Urothelium cell line (cell line): ENCODE measurements at places on chromosomes 12 and 14.

GRCh38 chr12:118358612-118359540, 13.8 kb downstream of the TAOK3 start:
- DNase-seq: no peak

DNA sequence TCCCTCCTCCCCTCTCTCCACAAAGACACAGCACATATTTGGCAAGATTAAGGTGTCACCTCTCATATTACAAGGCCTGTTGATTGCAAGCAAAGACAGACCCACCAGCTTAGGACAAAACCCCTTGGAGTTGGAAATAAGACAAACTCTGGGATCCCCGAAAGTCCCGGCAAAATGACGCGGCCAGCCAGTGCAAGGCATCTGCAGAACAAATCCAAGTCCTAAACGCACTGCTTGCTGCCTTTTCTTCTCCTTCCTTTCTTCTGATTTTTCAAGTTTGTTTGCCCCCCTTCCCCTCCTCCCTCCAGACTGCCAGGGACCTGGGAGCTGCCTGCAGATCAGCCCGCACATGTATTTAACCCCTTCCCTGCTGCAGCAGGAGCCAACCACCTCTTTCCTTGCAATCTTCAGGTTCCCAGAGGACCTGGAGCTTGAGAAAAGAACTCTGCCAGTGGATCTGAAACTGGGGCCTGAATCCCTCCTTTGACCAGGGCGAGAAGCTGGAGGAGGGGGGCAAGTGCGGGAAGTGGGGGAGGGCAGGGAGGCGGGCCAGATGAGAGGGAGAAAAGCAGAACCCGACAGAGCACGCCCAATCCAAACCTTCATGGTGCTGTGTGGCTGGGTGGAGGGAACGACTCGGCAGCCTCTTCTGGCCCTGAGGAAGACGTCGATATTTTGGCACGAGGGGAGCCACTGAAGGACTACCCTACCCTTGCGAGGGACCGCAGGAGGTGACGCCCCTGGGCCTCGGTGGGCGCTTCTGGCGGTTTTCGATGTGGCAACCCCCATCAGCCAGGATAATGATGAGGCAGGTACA, 2.0 kb upstream of the NTF3 start:
- no peak for DNase-seq

DNA sequence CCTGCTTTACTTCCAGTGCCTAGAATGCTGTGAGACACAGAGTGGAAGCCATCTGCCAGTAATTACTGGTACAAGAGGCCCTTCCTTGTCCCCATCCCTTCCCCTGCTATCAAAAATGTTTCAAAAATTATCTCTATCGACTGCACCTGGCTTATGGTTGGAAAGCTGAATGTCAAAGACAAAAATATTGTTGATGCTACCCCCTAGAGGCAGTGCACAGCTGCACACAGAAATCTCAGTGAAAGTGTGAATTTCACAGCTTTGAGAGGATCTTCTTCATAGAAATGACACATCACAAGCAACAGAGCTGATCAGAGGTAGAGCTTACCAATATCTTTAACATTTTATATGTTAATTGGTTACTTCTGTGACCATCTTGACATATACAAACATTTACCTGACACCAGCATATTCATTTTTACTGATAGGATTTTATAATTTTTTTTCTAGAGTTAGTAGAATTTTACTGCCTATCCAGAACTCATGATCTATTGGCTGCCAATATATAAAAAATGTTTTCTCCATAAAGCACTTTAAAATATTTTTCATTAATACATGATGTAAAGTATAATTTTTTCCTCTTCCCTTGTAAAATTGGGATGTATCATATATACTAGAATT, 138.0 kb downstream of the AACS start:
- DNase-seq: no peak

- DNase-seq: no peak
Observed at GRCh38 chr12:39199351-39199750, 243.6 kb downstream of the KIF21A start.

- no peak for DNase-seq
Observed at GRCh38 chr12:6214633-6215032, 14.4 kb downstream of the CD9 start.

GRCh38 chr12:71890475-71890874, 48.2 kb upstream of the TPH2 start:
- no peak for DNase-seq

DNA sequence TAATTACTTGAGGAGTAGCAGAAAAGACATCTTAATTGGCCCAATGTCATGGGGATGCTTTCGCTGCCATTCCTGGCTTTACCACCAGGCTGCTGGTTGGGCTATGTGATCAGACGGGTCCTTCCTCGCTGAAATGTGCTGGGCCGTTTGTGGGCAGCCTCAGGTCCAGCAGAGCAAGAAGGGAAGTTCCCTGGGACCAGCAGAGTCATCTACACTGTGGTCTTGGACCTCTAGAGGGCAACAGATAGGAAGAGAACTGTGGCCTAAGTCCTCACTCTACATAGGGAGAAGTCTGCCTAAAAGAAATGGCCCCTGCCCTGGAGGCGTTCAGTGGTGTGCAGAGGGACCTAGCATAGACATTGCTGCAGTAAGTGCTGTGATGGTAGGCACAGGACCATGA, 10.9 kb downstream of the EVL start:
- no peak for DNase-seq

GRCh38 chr12:102120886-102121285, 903 bp downstream of the PARPBP start:
- DNase-seq: peak; percentile 2

DNA sequence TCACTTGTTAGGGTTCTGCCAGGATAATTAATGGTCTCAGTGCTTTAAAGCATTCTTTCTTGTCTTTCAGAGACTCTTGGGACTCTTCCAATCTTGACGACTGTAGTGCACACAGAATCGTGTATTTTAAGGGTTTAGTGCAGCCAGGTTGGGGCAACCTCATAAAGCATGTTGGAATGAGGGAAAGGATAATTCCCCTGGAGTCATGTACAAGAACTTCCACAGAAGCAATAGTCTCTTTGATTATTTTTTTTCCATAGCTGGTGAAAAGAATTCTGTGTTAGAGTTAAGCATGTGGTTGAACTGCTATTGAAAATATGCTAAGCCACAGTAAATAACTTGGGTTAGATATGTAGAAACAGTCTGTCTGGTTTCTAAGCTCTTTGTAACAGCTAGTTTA, 246.8 kb upstream of the DAAM1 start:
- no peak for DNase-seq

GRCh38 chr14:101476258-101476915, 84.9 kb upstream of the DIO3 start:
- DNase-seq: no peak

DNA sequence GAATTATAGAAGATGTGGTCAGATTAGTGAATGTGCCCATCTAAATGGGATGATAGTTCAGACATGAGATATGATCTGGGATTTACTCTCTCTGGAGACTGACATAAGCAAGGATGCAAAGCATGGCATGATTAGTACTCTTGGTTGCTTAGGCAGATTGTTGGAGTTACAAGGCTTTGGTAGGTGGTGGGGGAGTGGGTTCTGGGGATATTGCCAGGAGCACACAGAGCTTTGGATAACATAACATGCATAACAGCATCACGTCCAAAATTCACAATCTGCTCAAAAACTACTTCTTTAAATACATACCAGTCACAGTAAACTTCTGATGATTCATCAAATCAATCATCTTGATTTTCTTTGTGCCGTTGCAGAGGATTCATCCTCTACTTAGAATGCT, 287.4 kb downstream of the ACSS3 start:
- DNase-seq: no peak

DNA sequence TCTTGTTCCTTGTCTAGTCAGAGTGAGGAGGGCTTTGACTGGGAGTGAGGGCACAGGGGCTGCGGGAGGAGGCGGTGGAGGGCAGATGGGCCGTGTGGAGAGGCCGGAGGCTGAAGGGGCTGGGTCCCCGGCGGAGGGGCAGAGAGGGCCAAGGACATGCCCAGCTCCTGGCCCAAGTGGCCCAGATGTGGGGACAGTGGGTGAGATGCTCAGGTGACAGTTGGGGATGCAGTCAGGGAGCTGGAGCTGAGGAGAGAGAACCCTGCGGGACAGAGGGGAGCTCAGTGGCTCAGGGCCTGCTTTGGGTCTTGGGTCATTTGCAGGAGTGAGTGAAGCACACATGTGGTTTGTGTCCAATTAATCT, 26.5 kb upstream of the PLD4 start:
- no peak for DNase-seq

DNA sequence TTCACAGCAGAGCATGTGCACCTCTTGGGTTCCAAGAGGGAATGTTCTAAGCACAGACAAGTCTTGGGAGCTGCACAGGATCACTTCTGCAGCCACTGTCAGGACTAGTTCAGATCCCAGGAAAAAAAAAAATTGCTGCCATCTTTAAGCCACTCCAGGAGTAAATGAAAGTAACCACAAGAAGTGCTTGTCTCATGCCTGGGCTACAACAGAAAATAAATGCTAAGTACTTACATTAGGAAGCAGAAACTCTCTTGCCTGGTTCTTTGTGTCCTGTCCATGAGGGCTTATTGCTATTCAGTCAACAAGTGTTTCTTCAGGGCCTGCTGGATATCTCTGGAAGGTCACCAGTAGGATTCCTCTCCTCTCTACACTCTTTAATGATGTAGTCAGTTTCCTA, 176.1 kb downstream of the KTN1 start:
- no peak for DNase-seq

DNA sequence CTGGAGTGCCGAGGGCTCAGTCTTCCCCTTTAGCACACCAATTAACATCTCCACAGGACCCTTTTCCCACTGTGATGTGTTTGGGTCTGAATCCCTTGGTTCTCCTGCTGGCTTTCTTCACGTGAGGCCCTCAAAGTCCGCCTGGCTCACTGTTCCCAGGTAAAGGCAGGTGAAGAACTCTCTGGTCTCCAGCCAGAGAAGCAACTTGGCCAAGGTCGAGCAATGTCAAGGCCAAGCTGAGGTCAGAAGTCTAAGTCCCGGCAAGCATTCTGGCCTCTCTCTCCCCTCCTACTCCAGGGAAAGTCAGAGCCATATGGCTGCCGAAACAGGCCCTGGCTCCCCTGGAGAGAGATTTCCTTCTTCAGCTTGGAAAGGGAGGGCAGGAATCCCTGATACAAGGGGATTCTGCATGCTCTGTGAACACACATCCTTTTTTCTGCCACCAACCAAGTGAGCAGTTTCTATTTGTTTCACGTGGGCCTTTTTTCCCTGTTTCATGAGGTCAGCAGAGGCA, 61.4 kb upstream of the ESRRB start:
- DNase-seq: no peak

DNA sequence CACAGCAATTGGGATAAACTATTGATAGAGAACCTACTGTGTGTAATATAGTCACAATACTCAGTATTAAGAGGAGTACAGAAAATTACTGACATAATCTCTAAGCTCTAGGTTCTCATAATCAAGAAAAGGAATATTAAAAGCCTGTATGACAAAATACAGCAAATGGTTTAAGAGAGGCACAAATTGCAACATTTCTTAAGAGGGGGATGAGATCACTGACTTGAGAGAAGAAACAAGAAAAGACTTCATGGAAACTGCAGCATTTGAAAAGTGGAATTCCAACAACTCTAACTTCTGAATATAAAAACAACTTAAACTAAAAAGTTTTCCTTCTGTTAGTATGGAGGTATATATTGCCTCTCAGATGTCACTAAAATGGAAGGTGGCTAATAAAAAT, 89.7 kb downstream of the NUMB start:
- DNase-seq: no peak

- no peak for DNase-seq
Observed at GRCh38 chr12:24228371-24228770, 278.9 kb upstream of the SOX5 start.

DNA sequence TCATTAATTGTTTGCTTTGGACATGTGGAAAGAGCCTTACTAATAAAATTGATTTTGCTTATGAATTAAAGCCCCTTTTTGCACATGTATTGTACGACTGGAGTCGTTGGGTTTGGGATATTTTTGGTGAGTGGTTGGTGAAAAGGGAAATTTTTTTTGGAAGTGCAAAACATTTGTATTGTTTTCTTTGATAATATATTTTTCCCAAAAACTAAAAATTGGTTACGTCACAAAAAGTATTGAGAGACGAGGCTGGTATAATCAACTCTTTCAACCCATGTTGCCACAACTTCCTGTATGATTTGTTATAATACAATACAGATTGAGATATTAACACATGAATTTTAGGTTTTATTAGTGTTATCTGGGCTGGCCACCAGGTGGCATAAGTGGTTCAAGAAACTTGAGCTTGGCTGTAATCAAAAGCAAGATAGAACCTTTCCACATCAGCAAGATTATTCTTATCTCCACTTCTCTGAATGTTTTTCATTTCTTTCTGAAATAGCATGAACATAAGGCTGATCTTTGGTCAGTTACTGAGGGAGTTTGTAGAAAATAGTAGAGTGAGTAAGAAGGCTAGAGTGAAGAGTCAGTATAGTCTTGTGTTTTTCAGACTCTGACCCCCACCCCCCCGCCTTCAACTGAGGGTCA, 8.7 kb downstream of the NGDN start:
- peak; percentile 30 for DNase-seq

DNA sequence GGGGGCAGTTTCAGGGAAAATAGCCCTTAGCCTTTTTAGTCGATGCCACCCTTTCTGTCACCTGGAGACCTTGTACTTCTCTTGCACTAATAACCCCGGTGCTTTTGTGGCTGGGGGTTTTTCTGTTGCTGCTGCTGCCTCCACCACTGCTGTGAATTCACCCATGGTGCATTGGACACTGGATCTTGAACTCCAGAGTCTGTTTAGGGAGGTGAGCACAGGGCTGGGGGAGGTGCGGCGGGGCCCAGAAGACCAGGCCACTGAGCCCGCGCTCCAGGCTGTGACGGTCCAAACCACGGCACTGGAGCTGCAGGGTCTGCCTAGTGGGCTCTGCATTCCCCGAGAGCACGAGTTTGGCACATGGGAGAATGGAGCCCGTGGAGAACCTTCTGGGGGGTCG, 100.6 kb downstream of the NINJ2 start:
- no peak for DNase-seq

DNA sequence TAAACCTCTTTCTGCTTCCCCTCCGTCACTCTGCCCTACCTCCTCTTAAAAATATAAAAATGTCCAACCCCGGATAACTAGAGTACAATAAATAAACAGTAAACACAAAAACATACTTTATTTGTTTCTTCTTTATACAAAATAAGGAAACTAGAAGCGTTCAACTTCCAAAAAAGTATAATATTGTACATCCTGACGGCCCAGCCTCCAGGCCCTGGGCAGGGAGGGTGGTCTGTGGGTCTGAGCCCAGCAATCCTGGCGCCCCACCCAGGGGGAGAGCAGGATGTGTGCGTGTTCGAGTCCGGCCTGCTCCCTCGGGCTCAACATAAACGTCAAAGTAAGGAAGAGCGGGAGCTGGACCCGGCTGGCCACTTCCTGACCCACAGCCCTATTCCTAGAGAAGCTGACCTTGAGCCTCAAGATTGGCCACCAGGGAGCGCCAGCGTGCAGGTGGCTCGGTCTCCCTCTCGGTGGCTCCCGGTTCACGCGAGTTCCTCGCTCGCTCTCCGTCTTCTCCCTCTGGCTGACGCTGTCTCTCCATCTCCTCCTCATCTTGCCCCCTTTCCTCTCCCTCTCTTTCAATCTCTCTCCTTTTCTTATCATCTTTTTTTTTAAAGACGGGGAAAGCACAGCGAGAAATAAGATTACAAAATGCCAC, 9.4 kb downstream of the LHX5 start:
- DNase-seq: peak; percentile 84

- no peak for DNase-seq
Observed at GRCh38 chr14:104586832-104587620, 7.5 kb downstream of the C14orf180 start.
